ENCODE measurements at places on chromosomes 4 and X. TPM values are rescaled to one million over a fixed set of nuclear protein-coding genes. Genes with fewer than 3 reads are reported as not detected.

The GAGE2A gene
- total RNA-seq, result not detected

The SCML1 gene
- total RNA-seq, result 17.7 TPM

The PNMA5 gene
- not detected for total RNA-seq

The ARHGEF6 gene
- total RNA-seq, result 28.5 TPM

The FRMD7 gene
- 0.48 TPM for total RNA-seq

The PAGE2B gene
- total RNA-seq, result not detected

The ADRA2C gene
- 1.1 TPM for total RNA-seq

The PDGFC gene
- 73.5 TPM for total RNA-seq

The CFAP99 gene
- not detected for total RNA-seq

The P2RY4 gene
- total RNA-seq, result 0.74 TPM

The PTPN13 gene
- 92.4 TPM for total RNA-seq

The CSAG3 gene
- total RNA-seq, result not detected

The FGB gene
- not detected for total RNA-seq

The ALAS2 gene
- total RNA-seq, result 46.9 TPM

The MAGEA8 gene
- total RNA-seq, result not detected

The PGAM4 gene
- total RNA-seq, result not detected

The PRKG2 gene
- 2.1 TPM for total RNA-seq

The DCAF4L1 gene
- total RNA-seq, result 0.16 TPM

The NDNF gene
- total RNA-seq, result 24.5 TPM

The HDAC6 gene
- 63.8 TPM for total RNA-seq

The SUPT20HL2 gene
- not detected for total RNA-seq

The FAM236C gene
- not detected for total RNA-seq

The BCOR gene
- total RNA-seq, result 26.5 TPM

The CYBB gene
- 62.0 TPM for total RNA-seq

The FGF13 gene
- 59.1 TPM for total RNA-seq

The OTUD5 gene
- total RNA-seq, result 21.3 TPM

The NEXMIF gene
- total RNA-seq, result 3.8 TPM

The SEC31A gene
- total RNA-seq, result 522 TPM

The APOOL gene
- total RNA-seq, result 19.1 TPM

The HPGD gene
- 148 TPM for total RNA-seq

The DKK2 gene
- total RNA-seq, result 27.3 TPM

The EFNB1 gene
- total RNA-seq, result 30.5 TPM

The CENPVL1 gene
- total RNA-seq, result not detected

The PNMA6A gene
- 1.7 TPM for total RNA-seq

The IL2 gene
- total RNA-seq, result not detected

The SULT1E1 gene
- 153 TPM for total RNA-seq

The NUDT11 gene
- total RNA-seq, result 11.4 TPM

The CXCL11 gene
- total RNA-seq, result 0.85 TPM

The H2BW2 gene
- not detected for total RNA-seq

The HSFX2 gene
- 0.95 TPM for total RNA-seq

The PABPC5 gene
- 11.9 TPM for total RNA-seq

The OCIAD1 gene
- total RNA-seq, result 134 TPM

The MCF2 gene
- total RNA-seq, result 0.26 TPM

The FGF5 gene
- 0.05 TPM for total RNA-seq

Data from urinary bladder (tissue), 4 donors.